ENCODE measurements at places on chromosomes 5 and 9.

DNA sequence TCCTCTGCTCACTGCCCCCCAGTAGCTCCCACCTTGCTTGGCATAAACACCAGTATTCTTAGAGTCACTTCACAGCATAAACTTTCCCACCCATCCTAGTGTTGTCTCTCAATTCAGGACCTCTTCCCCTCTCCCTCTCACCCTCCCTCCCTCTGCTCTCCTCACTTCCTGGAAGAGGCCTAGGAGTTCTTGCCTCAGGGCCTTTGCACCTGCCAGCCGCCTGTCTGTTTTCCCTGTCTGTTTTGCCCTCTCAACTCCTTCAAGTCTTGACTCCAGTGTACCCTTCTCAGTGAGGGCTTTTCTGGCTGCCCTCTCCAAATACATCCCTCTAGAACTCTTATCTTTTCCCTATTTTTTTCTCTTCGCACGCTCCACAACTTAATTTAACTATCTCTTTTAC, 86.2 kb downstream of the ENTREP1 start:
- DNase-seq: no peak

- DNase-seq: no peak
These were observed 10.4 kb downstream of the EPB41L4B start for GRCh38 chr9:109310486-109310901.

- DNase-seq: no peak
These were observed 52.4 kb downstream of the NREP start for GRCh38 chr5:111704452-111705085.

DNA sequence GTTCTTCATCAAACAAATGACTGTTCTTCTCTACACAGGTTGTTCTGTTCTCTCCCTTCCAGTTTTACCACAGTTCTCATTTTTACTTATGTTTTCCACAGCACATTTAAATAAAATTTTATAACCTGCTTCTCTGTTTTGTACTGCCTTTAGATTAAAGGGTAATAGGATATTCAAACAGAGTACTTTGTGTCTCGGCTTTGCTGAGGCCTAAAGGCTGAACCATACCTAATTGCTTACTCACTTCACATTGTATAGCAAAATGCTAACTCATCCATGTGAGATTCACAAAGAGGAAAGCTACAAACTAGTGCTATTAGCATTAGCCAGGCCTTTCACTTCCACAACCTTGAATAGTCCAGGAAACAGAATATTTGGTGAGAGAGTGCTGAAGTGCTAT, 200.3 kb downstream of the TRPM3 start:
- no peak for DNase-seq

DNA sequence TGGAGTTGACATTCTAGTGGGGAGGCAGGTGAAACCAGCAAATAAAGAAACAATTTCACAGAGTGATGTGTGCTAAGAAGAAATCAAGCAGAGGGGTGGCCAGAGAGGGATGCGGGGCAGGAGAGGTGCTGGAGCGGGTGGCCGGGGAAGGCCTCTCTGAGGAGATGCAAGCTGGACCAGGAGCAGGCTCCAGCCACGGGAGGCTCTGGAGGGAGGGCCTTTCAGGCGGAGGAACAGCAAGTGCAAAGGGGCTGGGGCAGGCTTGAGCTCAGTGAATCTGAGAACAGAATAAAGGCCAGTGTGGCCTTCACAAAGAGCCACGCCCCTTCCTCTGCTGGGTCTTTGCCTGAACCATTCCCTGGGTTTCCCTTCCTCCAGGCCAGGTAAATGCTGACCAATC, 73.2 kb upstream of the NEURL1B start:
- DNase-seq: no peak

DNA sequence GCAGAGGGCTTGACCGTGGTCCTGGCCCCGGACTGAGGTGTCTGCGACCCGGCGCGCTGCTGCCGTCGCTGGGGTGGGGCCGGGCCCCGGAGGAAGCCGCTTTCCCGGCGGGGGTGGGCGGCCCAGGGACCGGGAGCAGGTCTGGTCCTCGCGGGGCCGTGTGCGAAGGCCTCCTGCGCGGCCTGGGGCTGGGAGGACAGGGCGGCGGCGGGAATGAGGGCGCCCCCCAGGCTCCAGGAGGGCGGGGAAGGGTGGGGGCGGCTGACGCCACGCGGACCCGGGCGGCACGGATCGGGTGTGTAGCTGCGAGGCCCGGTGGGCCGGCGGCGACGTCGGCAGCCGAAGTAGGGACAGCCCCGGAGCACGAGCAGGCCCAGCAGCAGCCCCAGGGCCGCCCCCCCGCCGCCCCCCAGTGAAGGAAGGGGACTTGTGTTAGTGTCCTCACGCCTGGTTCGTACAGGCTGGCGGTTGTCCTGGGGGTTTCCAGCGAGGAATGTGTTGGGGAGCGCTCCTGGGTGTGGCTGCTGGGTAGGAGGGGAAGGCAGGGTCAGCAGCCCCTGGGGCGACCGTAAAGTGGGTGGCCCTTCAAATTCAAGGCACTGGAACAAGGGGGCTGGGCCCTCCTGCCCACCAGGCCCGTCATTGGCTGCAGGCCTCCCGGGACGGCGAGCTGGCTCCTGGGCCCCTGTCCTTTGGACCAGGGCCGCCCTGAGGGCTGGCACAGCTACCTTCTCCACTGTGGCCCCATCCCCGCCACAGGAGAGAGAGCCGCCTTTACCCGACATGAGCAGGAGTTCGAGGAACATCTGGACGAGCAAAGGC, 597 bp upstream of the TMEM250 start:
- DNase-seq: no peak

DNA sequence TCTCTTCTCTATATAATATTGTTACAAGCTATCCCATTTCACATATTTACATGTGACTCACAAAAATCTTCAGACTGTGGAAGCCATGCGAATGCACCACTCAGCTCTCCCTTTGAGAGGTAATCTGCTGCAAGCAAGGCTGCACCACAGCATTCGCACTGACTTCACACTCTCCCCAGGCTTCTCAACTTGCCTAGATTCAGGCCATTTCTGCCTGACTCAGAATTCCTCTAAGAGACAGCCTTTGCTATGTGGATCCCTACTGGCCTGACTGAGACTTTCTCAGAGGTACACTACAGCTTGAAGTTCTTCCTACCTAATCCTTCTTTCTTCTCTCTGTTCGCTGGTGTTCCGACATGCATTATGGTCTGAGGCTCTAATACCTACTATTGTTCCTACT, 21.1 kb upstream of the DMRTA1 start:
- DNase-seq: no peak

- no peak for DNase-seq
These were observed 115.0 kb downstream of the KIAA1958 start for GRCh38 chr9:112601636-112602035.

DNA sequence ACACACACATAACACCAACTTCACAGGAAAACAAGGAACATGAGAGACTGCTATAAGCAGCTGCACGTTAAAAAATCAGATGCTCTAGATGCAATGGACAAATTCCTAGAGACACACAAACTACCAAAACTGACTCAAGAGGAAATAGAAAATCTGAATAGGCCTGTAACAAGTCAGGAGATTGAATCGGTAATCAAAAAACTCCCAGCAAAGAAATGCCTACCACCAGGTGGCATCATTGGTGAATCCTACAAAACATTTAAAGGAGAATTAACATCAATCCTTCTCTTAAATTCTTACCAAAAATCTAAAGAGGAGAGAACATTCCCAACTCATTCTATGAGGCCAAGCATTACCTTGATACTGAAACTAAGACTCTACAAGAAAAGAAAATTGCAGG, 54.9 kb downstream of the NDST1 start:
- DNase-seq: no peak

DNA sequence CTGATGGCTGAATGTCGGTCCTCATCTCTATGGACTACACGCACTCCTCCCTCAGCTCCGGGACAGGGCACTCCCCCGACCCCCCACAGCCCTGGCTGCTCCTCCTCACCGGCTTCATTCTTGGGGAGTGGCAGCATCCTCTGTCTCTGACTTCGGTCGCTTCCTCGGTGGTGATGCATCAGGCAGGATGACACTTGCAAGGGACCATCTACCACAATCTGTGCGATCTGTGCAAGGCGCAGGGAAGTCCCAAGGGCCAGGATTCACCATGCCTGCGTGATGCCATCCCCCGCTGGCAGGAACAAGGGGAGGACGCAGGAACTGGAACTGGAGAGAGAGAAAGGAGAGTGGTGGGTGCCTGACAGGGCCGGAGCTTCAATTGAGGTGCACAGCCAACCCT, 2.2 kb upstream of the CACNA1B start:
- DNase-seq: no peak

DNA sequence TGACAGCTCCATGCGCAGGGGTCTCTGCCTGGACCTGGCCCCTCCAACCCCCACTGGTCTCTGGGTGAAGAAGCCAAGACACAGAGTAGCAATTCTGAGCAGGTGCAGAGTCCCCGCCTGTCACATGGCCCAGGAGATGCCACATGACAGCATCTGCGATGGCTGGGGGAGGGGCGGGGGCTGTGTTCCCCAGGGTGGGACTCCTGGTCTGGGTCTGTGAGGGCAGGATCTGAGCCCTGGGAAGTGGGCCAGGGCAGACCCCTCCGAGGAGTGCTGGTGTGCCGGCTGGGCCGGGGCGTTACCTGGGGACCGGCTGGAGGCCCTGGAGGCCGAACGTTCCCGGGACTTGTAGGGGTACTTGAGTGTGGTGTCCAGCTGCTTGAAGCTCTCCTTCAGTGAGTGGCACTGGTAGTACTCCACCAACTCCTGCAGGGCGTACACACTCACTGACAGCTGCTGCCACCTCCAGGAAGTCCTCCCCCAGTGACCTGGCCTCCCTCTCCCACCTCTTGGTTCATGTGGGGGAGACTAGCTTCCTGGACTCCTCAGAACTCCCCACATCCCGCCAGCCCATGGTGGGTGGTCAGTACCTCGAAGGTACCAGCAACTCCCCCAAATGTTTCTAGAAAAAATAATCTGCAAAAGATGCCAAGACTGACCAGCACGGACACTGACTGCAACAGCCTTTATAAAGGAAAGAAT, 32.1 kb upstream of the SARDH start:
- DNase-seq: no peak

GRCh38 chr9:136367296-136368145, 4.0 kb upstream of the DNLZ start:
- no peak for DNase-seq

DNA sequence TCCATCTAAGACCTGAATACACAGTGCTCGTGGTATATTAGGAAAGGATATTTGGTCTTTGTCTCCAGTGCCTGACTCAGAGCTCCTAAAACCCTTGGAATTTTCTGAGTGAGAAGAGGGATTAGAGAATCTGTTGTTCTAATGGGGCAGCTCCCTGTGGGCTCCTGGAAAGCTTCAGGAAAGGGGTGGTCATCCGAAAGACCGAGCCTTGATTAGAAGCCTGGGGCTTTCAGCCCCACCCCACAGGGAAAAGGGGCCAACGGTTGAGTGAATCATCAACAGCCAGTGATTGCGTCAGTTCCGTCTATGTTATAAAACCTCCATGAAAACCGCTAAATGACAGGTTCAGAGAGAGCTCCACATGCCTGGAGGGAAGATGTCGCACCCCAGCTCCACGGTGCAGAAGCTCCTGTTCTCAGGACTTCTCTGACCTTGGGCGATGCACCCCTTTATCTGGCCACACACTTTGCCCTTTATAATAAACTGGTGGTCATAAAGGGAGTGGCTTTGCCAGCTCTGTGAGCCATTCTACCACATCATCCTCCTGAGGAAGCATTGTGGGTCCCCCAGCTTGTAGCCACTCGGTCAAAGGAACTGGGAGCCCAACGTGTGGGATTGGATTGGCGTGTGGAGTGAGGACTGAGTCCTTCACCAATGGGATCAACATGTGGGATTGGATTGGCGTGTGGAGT, 71.0 kb upstream of the ICE1 start:
- no peak for DNase-seq

DNA sequence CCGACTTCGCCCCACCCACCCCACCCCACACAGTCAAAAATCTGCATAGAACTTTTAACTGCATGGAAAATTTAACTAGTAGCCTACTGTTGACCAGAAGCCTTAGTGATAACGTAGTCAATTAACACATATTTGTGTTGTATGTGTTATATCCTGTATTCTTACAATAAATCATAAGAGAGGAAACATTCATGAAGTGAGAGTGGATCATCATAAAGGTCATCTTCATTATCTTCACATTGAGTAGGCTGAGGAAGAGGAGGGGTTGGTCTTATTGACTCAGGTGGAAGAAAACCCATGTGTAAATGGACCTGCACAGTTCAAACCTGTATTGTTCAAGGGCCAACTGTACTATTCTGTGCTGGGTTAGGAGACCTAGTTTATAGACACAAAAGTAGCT, 31.4 kb downstream of the XPA start:
- DNase-seq: no peak

DNA sequence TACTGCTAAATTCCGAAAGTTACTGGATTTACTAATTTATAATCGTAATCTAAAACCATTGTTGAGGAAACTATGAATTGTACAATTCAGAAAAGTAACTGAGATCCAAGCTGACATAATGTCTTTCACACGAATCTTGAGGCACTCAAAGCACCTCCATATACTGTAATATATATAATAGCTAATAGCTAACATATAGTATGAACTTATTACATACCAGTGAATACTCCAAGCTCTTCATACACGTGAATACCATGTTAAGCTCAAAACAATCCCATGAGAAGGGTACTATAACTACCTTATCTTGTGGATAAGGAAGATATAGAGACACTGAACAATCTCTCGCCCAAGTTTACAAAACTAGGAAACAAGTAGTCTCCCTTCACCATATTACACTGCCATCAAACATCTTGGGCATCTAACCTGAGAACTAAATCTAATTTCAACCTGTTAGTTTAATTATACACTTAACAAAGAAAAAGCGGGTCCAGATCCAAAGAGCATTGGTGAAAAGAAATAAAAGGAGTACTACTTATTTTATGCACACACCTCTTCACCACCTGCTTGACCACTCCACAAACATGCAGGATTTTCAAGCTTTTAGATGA, 1.0 kb downstream of the NUDCD2 start:
- DNase-seq: peak; percentile 3

DNA sequence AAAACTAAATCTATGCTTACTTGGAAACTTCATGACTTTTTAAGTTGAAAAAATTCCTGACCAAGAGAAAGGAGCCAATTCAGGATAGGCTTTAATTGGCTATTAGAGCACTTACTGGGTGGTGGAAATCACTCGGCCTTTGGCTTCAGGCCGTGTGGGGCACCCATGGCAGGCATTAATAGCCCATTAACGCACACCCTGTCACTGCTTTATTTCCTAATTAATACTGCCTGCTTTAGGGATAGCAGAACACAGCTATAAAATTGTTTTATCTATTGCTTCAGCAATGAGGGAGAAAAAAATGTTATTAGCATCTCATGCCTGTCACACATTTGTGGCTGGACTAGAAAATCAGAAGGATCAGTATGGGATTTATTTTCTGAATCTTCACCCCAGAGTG, 58.1 kb downstream of the PSAT1 start:
- DNase-seq: peak; percentile 11

DNA sequence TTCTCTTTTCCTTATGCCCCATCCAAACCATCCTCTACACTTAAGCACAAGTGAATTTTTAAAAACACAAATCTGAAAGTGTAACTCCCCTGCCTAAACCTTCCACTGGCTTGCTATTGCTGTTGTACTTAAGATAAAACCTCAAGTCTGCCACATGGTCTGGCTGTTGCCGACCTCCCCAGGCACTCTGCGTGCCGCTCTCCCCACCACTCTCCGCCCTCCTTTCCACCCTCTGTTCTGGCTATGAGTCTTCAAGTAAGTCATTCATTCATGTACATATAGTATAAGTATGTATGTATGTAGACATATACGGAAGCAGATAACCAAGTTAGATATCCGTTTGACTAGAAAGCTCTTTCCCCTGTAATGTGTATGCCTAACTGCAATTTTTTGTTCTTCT, 94.7 kb upstream of the ANKRD55 start:
- DNase-seq: no peak

- DNase-seq: no peak
These were observed 64.9 kb upstream of the TLE1 start for GRCh38 chr9:81754245-81754644.

GRCh38 chr5:39005566-39006232, 68.5 kb downstream of the RICTOR start:
- DNase-seq: no peak
